ENCODE measurements at places on chromosomes 16 and 17.
A peak's percentile ranks its signal among the peaks of the same experiment; 100 is the strongest.

- no peak for DNase-seq
Measured at GRCh38 chr17:35291802-35292201, 48.9 kb downstream of the SLFN5 start.

DNA sequence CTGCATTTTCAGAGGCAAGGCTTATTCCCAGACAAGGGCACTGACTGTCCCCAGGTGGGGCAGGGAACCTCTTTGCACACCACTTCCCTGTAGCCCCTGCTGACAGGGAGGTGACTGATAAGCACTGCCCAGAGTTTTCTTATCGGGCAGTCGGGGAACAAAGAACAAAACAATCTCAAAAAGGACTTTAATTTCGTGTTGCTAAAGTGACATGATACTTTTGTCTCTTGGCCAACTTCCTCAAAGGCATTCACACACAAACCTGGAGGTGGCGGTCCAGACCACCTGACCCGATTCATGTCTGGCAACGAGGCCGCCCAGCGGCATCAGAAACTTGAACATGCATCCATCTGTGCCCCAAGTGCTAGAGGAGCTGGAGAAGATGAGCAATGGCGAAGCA lies 28.9 kb downstream of the ZDHHC7 start:
- DNase-seq: peak; percentile 13

GRCh38 chr16:51236583-51236982 lies 85.5 kb upstream of the SALL1 start:
- no peak for DNase-seq

- DNase-seq: peak; percentile 39
Measured at GRCh38 chr17:40219594-40220338, 662 bp downstream of the WIPF2 start.

- no peak for DNase-seq
Measured at GRCh38 chr17:53807286-53807685, 15.4 kb upstream of the KIF2B start.

GRCh38 chr16:11253995-11254912 lies 1.8 kb downstream of the SOCS1 start:
- no peak for DNase-seq

DNA sequence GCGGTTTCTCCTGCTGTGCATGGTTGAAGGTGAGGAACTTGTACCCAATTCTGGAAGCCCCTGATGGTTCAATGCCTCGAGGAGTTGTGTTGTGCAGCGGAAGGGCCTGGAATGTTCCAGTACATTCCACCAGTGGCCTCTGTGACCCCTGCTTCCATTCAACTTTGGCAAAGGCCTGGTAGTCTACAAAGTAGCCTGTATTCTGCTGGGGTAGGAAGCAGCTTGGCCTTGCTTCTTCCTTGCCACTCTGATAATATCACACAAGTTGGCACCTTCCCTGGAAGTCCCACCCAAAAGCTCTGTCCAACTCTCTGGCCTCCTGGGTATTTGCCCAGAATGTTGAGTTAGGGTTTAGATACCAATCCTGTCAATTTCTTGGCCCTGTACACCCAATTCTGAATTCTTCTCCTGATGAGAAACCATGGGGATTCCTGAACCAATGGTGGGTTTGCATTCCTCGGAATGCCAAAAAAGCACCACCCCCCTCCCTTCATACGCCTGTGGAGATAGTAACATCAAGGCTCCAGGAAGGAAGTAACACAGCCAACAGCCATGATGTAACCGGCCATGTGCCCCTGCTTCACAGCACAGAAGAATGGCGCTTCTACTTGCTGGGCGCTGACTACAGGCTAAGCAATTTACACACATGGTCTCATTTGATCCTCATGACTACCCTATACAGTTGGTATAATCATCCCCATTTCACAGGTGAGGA lies 11.8 kb upstream of the FAM117A start:
- no peak for DNase-seq
